ENCODE measurements at places on chromosomes 7 and 10.

DNA sequence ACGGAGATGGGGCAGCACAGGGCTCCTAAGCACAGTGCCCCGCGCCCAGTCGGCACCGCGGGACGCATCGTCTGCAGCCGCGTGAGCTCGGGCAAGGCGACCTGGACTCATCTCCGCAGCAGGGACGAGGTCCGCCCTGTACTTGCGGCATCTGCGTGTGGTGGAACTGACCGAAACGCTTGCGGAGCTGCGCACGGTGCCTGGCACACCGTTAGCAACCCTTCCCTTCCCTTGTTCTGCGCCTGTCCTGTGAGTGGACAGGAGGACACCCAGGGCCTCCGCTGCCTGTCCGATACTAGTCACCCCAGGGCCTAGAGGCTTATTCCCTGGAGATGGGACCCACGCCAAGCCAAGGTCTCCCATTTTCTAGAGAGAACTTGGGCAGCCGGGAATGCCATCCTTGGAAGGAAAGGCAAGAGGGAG lies 98.5 kb downstream of the WDR11 start:
- DNase-seq = peak; percentile 68

GRCh38 chr7:105020926-105021325 lies 6.9 kb downstream of the KMT2E start:
- DNase-seq = no peak

GRCh38 chr7:99631295-99632109 lies 14.8 kb downstream of the ZSCAN25 start:
- no peak for DNase-seq

DNA sequence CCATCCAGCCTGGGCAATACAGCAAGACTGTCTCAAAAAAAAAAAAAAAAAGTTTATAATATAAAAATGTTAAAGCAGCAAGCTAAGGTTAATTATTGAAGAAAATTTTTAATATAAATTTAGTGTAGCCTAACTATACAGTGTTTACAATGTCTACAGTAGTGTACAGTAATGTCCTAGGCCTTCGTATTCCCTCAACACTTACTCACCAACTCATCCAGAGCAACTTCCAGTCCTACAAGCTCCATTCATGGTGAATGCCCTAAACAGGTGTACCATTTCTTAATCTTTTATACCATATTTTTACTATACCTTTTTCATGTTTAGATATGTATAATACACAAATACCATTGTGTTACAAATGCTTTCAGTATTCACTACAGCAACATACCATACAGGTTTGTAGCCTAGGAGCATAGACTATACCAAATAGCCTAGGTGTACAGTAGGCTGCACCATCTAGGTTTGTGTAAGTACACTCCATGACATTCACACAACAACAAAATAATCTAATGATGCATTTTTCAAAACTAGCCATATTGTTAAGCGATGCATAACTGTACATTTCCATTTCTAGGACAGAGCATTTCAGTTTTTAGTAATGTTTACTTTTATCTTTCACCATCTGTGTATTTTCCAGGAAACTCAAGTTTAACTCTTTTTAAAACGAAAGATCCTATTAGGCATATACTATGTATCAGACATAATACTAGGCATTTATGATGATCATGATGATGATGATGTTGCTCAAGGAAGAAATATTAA lies 43.3 kb downstream of the CNOT4 start:
- DNase-seq = no peak

DNA sequence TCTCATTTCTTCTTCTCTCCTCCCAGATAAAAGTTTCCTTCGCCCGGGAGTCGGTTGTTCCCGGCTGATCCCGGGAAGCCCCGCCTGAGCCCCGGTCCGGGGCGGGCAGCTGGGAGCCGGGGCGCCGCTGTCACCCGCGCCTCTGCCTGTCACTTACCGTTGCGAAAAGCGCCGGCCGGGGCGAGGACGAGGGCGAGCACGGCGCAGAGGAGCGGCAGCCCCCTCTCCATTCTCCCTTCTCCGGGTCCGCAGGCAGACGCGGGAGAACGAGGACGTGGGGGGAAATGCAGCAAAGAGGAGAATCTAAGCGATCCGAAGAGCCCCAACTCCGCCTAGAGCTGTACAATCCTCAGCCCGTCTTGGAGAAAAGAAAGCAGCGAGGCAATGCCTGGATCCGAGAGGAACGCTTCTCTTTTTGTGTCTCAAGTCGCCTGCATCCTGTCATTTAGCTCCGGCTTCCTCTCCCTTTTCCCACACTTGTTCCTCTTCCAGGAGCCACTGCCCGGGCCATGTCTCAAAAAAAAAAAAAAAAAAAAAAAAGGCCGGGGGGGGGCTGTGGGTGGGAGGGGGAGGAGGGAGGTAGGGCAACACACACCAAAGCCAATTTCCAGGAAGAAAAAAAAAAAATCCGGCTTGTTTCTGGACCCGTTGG lies at the start of gene NRP1:
TSS of gene NRP1 (minus strand) at position 515 of the 652 bp plus-strand sequence. CDS start at position 230, 285 bp downstream.
- peak; percentile 70 for DNase-seq

GRCh38 chr10:80164596-80164995 lies 32.1 kb downstream of the PLAC9 start:
- no peak for DNase-seq

Data from ecto neural progenitor cell (in vitro differentiated cells).